Fibroblast of skin of left biceps (primary cell): ENCODE measurements at places on chromosomes 5 and 9.

DNA sequence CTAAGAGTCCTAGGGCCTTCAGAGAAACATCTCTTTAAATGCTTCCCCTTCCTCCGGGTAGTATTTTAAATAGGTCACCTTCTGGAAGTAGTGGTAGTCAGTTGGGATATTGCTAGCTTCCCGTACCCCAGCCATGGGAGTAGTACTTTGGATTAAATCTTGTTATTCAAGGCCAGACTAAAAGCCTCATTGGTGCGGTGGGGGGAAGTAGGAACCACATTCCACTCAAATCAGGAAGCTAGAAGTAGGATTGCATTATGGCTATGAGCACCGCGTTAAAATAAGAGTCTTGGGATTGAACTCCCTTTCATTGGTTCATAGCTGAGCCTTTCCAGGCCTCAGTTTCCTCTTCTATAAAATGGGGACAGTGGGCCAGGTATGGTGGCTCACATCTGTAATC is 6.7 kb downstream of the KCNIP1 start:
- DNase-seq, result no peak

DNA sequence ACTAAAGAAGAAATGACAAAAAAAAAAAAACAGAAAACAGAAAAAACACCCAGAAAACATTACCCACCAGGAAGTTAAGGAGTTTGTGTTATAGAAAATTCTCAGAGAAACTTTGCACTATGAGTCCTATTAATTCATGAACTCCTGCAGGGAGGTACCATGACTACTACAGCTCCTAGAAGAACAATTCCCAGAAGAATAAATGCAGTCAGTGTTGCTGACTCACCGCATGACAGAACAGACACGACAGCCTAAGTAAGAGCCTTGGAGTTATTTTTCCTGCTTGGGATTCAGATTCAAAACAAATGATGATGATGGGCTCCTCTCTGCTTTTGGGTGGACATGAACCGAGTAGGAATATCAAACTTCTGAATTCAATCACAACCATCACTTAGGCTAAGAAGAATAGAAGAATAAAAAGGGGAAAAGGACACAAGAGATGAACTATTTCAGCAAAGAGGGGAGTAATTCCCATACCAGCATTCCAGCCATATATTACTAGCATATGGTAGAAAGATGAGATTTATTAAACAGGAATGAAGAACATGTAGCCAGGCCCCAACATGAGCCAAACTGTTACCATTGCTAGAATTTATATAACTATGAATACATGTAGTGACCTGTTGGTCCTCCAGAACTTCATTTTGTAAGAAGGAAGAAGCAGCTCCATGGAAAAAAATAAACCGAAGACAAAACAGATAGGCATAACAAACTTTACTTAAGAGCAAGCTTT is 209.6 kb upstream of the PDE4D start:
- peak; percentile 60 for DNase-seq

GRCh38 chr5:92505925-92506324 is 1075.1 kb downstream of the NR2F1-AS1 start:
- no peak for DNase-seq

DNA sequence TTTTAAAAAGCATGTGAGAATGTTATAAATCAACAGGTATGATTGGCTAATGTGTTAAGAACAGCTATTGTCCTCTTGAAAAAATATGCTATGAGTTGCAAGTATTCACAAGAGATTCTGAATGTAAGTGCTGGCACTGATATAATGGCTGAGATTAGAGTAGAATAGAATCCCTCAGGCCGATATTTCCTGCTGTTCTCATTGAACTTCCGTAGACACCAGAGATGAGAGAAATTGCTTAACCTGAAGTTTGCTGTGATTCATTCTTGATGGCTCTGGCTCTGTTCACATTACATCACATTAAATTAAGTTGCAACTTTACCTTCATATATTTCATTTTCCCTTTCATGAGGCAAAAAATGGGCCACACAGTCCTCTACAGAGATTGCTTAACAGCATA is 114.5 kb downstream of the BAAT start:
- DNase-seq, result no peak

DNA sequence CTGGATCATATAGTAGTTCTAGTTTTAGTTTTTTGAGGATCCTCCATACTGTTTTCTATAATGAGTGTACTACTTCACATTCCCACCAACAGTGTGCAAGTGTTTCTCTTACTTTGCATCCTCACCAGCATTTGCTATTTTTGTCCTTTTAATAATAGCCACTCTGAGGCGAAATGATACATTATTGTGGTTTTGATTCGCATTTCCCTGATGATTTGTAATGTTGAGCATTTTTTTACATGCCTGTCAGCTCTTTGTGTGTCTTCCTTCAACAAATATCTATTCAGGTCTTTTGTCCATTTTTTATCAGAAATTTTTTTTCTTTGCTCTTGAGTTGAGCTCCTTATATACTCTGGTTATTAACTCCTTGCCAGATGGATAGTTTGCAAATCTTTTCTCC is 114.0 kb downstream of the ADAMTSL1 start:
- DNase-seq, result peak; percentile 55

GRCh38 chr5:59660737-59661136 is 232.8 kb downstream of the PDE4D start:
- no peak for DNase-seq

DNA sequence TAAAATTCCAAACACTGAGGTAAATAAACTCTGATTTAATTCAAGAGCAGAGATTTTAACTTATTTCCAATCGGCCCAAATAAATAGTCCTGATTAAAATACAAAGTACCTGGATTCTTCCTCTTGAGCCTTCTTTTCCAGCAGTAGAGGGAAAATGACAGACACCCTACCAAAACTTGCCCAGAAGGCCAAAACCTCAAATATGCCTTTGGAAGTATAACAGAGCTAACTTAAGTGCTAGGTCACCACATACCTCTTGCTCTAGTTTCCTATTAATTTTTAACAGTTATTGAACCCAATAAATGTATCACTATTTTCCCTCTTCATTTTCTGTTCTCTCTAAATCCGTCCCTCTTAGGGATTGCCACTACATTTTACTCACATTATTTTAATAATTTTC is 1.4 kb downstream of the BAAT start:
- no peak for DNase-seq

GRCh38 chr5:33300209-33300742 is 140.5 kb upstream of the TARS1 start:
- no peak for DNase-seq

DNA sequence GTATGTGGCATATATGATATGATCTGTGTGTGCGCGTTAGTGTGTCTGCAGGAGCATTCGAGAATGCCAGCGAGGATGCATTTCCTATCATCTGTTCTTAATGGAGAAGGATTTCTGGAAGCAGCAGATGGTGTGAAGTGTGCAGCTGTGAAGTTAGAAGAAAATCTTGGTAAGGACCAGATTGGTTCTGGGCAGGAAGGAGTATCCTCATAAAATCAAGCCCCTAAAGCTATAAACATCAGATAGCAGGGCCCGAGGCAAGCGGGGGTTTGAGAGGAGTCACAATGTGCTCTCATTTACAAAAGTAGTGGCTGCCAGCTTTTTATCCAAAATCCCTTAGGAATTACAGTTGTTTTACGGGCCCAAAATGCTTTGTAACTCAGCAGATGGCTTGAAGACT is 40.0 kb downstream of the DAPK1 start:
- DNase-seq, result no peak

DNA sequence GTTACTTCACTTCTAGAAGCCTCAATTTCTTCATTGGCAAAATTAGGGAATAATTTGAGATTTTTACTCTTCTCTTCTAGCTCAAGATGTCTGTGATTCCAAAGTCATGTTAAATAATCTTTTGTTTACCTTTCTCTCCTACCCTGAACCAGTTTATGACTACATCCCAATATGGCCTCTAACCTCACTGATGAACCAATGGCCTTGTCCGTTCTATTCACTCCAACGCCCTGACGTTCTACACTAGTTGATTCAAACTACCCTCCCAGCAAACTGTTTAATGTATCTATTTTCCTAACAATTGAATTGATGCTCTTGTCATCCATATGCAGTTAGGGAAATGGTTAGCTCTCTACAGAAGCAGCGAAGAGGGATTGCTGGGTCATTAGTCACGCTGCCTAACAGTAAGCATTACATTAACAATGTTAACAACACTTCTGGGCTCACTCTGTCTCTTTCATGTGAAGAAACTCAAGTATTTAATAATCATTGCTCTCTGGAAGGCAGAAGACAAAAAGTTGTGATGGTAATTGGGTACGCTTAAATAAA is 38.0 kb downstream of the RAPGEF1 start:
- peak; percentile 43 for DNase-seq

DNA sequence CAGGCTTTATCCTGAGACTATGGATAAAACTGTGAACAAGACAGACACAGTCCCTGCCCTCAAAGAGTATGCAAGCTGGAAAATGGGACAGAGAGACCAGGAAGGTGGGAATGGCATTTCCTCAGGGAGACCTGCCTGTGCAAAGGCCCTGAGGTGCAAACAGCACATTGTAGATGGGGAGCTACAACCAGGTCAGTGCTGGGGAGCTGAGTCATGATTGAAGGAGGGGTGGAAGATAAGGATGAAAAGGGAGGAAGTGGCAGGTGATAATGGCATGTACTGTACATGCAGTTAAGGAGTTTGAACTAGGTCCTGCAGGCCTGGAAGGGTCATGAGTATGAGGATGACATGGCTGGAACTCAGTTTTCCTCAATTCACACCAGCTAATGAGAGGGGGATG is 75.5 kb upstream of the BOD1 start:
- no peak for DNase-seq

- DNase-seq, result no peak
Measured at GRCh38 chr9:89178830-89179539, 367 bp upstream of the SHC3 start.

- DNase-seq, result no peak
Measured at GRCh38 chr9:135574331-135574730, 12.8 kb downstream of the PAEP start.

DNA sequence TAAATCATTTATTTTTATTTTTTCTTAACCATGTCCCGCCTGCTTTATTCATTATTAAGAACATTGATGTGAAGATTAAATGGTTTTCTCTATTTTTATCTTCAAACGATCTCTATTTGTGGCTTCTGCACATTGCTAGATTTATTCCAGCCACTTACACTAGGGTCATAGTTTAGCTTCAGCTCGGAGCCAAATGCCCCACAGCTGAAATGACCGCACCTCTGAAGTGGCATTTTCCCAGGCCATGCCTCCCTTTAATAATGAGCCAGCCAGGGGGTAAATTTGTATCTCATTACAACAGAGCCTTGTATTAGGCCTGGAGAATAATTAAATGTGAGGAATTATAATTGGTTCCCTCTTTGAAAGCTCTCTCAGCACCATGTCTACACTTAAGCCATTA is 89.4 kb downstream of the DOCK8 start:
- DNase-seq, result no peak

- no peak for DNase-seq
Measured at GRCh38 chr5:96260009-96260408, 173.0 kb downstream of the PCSK1 start.

DNA sequence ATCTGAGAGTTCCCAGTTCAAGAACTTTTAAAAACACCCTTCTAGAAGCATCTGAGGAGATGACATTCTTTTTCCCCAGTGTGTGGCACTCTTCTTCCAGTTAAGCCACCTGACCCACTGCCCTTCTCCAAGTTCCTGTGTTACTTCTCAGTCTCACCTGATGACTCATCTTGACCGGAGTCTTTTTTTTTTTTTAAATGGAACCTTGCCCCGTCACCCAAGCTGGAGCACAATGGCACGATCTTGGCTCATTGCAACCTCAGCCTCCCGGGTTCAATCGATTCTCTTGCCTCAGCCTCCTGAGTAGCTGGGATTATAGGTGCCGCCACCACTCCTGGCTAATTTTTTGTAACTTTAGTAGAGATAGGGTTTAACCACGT is 224.1 kb upstream of the DAB2 start:
- DNase-seq, result no peak

DNA sequence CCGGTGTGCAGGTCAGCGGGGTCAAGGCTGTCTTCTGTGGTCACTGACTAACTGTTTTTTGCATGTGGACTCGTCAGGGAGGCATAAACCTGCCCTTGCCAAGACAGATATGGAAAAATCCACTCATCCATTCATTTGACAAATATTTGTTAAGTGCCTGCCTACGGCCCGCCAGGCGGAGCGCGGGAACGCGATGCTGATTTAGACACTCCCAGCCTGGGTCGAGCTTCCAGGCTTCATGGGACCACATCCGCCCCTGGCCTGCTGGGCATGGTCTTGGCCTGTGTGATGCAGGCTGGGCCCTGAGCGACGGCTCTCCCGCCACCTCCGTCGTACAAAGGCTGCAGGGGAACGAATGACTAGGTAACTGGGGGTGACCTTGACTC is 18.1 kb downstream of the MYMK start:
- peak; percentile 14 for DNase-seq

DNA sequence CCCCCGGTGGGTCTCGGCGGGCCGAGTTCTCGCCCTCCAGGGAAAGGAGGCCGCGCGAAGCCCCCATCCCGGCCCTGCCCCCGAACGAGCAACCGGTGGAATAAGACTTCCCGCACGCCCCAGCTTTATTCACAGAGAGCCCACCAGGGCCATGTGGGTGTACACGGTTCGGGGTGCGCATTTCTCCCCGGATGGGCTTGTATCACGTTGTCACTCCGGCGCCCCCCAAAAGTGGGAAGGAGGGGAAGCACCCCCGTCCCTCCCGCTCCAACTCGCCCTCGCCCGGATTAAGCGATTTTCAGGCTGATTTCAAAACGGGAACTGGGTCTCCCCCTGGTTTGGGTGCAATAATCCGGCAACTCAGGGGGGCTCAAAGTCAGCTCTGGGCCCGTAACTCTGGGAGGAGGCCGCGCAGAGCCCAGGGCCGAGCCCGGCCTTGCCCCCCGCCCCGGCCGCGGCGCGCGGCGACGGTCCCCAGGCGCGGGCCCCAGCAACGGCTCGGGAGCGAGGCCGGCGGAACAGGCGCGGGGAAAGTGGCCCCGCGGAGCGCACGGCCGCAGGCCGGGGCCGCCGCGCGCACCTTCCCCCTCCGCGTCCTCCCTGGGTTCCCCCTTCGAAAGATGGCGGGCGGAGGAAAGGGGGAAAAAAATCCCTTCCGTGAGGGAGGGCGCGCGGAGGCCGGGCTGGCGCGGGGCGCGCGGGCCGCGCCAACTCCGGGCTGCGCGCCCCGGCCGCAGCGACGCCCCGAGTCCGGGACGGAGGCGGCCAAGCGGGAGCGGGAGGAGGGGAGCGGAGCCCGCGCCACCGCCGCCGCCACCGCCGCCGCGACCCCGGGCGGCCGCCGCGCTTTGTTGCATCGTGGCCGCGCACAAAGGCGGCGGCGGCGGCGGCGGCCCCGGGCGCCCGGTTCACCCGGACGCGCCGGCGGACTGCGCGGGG is 644 bp downstream of the BRD3 start:
- DNase-seq, result no peak

- DNase-seq, result no peak
Measured at GRCh38 chr5:56229111-56229510, 4.0 kb downstream of the ANKRD55 start.

DNA sequence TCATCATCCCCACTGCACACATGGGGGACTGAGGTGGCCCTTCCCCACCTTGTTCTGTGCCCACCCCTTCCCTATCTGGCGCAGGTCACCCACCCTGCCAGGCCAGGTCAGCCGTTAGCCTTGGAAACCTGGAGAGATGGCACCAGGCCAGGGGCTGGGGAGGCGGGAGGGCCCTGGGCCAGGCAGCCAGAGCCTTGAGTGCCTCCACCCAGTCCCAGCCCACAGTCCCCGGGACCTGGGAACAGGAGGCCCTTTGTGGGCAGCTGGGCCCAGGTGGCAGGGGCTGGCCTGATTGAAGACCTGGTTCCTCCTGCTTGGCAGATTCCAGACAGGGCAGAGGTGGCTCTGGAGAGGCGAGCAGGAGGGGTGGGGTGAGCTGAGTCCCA is 70.6 kb downstream of the LRSAM1 start:
- no peak for DNase-seq

- peak; percentile 84 for DNase-seq
Measured at GRCh38 chr9:127130661-127131538, 8.5 kb upstream of the ANGPTL2 start.

- no peak for DNase-seq
Measured at GRCh38 chr9:82621447-82621846, 441.5 kb downstream of the RASEF start.
